ENCODE measurements at places on chromosomes 7 and 10.

DNA sequence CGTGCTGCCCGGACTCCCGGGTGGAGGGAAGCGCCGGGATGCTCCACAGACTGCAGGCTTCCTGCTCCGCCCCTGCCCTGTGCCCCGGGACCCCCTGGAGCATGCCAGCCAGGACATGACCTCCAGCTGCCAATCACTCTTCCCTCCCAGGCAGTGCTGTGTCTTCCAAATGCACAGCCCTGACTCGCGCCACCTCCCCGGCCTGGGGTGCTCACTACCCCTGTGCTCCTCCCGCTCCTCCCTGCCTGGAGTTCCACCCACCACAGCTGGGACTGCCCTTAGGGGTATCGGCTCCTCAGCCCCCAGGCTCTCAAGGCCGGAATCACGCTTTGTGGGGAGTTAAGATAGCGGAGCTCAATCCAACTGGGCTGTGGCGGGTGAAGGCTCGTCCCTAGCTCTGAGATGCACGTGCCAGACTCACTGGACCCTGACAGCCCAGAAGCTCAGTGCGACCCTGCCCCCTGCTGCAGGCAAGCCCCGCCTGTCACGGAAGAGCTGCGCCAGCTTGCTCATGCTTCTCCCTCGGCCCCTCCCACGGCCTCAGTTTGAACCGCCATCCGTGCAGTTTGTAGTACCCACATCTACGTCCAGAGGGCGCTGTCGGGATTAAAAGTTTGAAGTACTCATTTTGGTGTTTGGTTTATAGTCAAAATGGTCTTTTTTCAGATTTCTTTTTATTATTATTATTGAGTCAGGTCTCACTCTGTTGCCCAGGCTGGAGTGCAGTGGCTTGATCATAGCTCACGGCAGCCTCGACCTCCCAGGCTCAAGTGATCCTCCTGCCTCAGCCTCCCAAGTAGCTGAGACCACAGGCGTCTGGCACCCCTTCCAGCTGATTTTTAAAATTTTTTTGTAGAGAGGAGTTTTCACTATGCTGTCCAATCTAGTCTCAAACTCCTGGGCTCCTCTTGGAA, 142.5 kb upstream of the TCERG1L start:
- peak; percentile 91 for DNase-seq

GRCh38 chr10:133124357-133125211, 35.4 kb upstream of the KNDC1 start:
- DNase-seq: no peak

DNA sequence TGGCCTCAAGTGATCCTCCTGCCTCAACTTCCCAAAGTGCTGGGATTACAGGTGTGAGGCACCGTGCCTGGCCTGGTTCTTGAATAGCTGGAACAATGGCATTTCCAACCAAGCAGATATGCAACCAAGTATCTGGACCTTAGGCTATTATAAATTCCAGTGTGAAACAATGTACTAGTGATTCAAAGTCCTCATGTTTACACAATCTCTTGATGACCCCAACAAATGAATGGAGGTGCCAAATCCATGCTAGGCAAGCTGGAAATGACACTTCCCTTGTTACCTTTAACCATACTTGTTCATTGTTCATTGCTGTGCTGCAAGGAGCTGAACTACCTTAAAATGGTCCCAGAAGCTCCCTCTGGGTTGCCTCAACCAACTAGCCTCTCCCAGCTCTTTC, 282.2 kb upstream of the KLF14 start:
- no peak for DNase-seq

GRCh38 chr10:76937181-76937600, 700.4 kb downstream of the KCNMA1 start:
- no peak for DNase-seq

DNA sequence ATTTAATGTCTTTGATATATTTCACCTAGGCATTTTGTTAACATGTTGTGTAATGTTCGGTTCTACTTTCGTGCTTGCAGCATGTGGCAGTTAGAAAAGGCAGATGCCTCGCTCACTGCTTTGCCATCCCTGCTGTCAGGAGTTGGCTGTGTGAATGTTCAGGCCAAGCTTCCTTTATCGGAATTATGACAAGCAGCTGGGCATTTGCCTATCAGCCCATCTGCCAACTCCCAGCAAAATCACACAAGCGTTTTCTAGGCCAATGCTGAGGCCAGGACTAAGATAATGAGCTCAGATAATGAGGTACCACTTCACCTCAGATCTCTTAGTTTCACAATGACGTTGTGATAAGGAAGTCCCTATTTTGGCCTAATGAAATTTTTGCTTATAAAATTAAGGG, 212.7 kb upstream of the FAM3C start:
- no peak for DNase-seq

DNA sequence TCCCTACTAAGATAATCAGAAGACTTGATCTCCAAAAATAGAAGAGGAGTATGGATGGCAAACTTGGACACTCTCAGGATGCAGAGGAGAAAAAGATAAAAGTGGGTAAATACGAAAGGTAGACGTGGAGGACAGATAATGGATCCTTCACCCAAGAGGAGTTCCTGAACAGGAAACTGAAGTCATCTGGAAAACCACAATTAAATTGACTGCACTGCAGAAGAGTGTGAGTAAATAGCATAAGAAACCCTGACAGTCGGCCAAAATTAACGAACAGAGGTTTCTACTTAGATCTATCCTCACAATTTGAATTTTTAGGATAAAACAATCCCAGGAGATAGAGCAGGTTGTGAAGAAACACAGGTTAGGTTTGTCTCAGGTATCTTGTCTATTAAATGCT, 70.5 kb downstream of the SDK1 start:
- DNase-seq: no peak

GRCh38 chr10:9833942-9834341, 1183.7 kb upstream of the CELF2 start:
- no peak for DNase-seq

DNA sequence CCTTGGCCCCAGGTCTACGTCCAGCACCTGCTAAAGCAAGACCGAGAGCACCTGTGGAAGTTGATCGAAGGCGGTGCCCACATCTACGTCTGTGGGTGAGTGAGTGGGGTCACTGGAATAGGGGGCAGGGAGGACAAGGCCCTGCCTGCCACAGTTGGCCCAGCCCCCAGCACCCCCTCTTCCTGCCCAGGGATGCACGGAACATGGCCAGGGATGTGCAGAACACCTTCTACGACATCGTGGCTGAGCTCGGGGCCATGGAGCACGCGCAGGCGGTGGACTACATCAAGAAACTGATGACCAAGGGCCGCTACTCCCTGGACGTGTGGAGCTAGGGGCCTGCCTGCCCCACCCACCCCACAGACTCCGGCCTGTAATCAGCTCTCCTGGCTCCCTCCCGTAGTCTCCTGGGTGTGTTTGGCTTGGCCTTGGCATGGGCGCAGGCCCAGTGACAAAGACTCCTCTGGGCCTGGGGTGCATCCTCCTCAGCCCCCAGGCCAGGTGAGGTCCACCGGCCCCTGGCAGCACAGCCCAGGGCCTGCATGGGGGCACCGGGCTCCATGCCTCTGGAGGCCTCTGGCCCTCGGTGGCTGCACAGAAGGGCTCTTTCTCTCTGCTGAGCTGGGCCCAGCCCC, 8.1 kb downstream of the TMEM120A start:
- no peak for DNase-seq

- DNase-seq: no peak
Observed at GRCh38 chr10:78218798-78219490, 185.3 kb downstream of the RPS24 start.

DNA sequence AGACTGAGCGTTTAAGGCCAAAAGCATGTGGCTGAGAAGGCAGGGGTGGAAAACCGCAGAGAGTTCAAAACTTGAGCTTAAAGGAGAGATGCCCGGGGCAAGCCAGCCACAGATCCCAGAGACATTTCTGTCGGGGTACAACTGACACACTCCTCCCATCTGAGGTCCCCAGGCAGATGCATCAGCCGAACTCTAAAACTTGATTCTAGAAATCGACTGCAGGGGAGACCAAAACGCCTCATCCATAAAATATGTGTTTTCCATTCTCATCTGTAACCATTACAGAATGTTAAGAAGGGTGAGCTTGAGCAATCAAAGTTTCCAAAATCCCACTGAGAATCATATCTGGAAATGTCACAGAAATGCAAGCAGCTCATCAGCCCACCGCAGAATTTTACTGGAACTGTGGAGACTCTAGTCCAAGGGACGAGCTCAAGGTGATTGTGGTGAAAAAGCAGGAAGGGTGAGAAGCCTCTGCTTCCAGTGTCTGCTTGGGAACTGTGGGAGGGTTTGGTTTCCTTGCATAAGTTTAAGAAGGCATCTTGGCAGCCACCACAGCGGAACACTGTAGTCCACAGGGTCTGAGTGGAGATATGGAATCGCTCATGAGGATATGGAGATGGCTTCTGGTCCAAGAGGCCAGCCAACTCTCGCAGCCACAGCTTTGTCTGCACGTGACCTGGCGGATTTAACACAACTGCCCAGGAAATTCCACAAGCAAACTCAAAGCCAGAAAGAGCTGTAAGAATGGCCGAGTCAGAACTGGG, 249.2 kb downstream of the SFMBT2 start:
- DNase-seq: no peak

DNA sequence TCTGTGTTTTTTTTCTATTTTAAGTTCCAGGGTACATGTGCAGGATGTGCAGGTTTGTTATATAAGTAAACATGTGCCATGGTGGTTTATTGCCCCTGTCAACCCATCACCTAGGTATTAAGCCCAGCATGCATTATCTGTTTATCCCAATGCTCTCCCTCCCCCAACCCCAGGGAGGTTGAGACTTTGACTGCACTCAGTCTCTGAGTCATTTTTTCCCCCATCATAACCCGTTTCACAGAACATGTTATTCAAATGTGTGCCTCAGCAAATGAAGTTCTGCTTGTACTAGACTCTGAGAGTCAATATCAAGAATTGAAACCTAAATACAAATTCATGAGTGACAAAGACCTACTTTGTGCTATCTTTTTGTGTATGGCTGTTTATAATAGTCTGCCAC, 70.0 kb upstream of the CYP26C1 start:
- DNase-seq: no peak

DNA sequence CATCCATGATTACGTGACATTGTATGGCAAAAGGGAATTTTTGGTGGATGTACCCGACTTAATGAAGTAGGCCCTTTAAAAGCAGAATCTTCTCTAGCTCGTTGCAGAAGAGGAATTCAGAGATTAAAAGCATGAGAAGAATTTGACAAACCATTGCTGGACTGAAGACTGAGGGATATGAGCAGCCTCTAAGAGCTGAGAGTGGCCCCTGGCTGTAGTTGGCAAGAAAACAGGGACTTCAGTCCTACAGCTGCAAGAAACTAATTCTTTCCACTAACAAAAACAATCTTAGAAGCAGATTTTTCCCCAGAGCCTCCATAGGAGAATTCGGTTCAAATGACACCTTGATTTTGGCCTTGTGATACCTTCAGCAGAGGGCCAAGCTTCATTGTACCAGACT, 34.1 kb downstream of the MACC1 start:
- no peak for DNase-seq
